ENCODE measurements at places on chromosomes 7 and 10.

DNA sequence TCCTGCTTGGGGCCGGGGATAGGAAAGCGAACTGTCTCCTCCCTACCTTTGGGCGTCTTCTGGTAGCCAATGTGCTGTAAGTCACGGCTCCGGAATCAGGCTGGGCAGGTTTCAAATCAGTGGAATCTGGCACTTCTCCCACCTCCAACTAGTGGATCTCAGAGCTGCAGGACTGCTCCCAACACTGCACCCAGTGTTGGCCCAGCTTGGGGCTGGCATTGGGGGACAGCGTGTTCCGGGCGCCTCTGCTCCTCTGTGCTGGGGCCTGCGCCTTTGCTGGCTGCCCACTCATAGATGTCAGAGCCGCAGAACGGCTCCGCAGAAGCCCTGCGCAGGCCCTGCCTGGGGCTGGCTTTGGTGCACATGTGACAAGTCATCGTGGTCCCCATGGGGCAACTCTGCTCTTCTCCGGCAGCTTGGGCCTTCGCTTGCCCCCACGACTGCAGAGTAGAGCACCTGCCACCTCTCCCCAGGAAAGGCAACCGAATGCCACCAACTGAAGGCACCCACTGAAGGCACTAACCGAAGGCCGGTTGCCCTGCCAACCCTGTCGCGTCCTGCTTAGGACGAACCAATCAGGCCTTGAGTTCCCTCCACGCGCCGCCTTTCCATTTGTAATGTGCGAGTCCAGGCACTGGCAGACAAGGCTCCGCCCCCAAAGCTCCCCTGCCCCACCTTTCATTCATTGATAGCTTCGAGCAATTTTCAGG lies 85.5 kb upstream of the ABI1 start:
- no peak for DNase-seq

DNA sequence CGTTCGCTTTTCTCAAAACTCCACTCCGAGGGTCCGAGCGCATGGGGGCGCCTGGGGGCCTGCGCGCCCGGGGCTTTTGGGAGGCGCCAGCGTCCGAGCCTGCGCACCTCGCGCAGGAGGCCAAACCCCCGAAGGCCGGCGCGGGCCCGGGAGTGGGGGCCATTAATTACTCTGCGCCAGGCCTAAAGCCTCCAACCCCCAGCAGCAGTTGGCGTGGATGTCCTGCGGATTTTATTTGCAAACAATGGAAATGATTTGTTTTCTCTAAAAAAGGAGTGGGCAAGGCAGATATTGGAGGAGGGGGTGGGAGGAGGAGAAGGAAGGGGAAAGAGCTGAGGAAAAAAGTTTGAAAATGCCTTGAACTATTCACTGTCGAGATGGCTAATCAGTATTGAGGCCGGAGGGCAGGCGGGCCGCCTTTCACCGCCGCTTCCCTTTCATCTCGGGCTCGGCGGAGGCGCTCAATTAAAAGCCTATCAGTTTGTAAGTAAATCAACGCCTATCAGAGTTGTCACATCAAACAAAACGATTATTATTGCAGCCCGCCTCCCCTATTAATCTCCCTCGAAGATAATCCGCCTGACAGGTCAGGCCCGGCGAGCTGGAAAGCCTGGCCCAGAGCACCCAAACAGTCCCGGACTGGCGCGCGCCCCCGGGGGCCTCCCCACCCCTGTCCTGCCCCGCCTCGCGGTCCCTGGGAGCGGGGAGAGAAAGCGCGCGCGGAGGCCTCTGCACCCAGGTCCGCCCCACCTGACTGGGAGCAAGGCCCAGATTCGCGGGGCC lies 3.4 kb upstream of the ZNF503 start:
- DNase-seq, result no peak

DNA sequence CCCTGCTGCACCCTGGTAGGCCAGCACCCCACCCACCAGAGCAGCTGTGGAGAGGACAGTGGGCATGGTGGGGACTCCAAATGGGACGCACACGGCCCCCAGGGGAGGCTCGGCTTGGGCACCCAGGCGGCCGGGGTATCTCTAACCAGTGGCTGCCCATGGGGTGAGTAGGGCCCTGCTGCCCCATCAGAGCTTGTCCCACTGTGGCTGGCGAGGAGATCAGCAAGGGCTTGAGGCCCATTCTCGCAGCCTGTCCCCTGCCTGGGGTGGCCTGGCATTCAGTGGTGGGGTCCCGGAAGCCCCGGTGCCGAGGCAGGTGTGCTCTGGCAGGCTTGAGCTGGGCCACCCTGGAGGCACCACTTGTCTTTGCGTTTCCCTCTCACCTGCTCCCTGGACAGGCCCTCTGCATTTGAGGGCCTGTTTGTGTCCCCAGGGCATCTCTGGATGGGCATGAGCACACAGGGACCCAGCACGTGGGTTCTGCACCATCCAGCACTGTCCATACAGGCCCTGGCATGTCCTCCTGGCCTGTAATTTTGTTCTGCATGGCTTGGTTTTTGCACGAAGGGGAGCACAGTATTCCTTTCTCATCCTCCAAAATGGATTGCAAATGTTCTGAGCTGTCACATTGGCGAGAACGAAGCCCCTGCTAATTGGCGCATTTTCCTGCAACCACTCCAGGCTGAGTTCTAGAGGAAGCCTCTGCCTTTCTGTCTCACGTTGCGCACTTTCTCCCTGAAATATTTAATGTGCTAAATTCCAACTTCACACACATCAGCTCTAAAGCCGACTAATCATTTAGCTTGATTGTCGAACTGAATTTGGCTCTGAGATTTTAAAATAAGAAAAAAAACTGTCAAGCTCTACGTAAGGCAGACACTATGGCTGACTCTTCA lies 27.2 kb downstream of the PWWP2B start:
- DNase-seq, result no peak

DNA sequence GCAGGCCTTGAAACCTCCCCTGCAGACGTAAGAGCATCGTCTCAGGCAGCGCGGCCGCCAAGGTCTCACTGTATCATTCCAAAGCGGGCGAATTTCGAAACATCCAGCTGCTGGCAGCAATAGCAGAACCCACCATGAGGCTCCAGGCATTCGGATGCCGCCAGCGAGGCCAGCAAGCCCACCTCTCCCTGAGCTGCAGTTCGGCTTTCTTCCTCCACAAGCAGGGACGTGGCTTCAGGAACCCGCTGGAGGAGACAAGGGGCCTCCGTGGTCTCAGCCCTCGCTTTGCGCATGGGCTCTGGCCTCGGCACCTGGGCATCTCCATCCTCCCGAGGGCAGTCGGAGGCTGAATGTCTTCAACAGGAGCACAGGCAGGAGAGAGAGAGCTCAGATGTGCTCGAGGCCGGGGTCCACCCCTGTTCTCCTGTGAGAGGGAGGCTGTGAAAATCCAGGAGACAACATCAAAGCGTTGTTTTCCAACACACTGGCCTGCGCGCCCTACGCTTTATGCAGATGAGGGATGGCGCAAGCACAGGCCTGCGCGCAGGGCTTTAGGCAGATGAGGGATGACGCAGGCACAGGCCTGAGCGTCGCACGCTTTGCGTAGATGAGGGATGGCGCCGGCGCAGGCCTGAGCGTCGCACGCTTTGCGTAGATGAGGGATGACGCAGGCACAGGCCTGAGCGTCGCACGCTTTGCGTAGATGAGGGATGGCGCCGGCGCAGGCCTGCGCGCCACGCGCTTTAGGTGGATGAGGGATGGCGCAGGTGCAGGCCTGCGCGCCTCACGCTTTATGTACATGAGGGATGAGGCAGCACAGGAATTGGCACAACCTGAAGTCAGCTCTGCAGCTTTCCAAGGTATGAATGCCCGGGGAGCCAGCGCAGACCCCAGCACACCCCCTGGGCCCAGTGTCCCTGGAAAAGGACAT lies 103.2 kb downstream of the WDR37 start:
- DNase-seq, result no peak

DNA sequence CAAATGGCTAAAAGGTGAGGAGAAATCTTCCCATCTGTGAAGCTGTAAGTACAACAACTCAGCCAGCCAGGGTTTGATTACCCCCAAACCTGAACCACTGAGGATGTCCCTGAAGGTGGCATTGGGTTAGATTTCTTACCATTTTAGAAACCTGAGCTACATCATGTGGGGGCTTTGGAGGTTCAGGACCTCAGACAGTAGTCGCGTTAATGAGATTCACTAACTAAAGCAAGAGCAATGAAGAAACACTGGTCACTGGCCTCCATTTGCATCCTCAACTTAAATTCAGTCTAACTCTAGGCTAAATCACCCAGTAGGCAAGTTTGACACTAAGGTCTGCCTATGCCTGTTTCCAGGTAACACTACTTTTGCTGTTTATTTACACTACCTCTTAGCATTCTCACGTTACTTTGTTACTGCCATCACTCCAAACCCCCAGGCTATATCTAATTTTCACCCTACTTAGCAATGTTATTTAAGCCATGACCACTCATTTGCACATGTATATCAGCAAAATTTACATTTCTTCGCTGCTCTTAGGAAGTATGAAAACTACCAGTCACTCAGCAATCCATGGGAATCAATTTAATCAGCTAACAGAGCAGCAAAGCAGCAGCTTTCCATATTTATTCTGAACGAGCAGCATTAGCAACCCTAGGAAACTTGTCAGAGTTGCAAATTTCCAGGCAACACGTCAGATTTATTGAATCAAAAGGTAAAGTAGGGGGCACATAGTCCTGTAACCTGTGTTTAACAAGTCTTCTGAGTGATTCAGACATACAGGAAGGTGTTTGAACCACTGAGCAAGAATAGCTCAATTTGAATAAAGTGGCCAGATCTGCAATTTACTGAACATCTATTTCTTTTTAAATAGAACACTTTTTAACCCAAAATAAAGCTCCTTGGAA lies 788.4 kb upstream of the SORCS1 start:
- no peak for DNase-seq

GRCh38 chr10:49312246-49312869 lies 13.4 kb downstream of the C10orf71 start:
- DNase-seq, result no peak

- DNase-seq, result peak; percentile 22
Measured at GRCh38 chr7:151408839-151409666, 785 bp downstream of the WDR86 start.

- no peak for DNase-seq
Measured at GRCh38 chr7:27030393-27031050, 65.3 kb downstream of the HOXA1 start.

DNA sequence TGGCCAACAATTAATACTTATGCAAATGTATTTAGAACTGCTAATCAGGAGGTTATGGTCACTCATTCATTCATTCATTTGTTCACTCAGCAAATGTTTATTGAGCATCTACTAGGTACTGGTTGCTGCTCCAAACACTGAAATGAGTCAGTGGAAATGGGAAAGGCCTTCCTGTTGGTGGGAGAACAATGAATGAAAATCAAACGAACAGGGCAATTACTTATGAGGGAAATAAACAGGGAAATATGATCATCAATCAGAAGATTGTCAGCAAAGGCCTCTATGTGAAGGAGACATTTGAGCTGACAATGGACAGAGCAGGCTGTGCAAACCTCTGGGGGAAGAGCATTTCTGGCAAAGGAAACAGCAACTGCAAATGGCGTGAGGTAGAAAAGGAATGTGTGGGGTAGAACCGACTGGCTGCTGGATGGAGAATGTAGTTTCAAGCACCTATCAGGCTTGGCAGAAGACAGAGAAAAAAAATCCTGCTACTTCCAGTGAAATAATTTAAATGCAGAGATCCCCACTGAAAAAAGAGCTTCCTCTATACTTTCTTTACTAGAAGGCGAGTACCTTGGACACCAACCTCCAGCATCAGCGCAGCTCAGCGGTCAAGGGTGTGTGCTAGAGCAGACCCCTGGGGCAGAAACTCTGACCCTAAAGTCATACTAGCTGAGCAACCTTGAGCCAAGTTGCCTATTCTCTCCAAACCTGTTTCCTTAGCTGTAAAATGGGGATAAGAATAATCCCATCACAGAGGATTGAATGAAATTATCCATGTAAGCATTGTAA lies 108.8 kb upstream of the EEPD1 start:
- DNase-seq, result no peak

- DNase-seq, result no peak
Measured at GRCh38 chr10:114720685-114721278, 62.7 kb upstream of the ABLIM1 start.

GRCh38 chr7:138755331-138755747 lies 42.5 kb upstream of the TMEM213 start:
- DNase-seq, result no peak

- DNase-seq, result no peak
Measured at GRCh38 chr10:44352316-44353127, 32.4 kb downstream of the CXCL12 start.

DNA sequence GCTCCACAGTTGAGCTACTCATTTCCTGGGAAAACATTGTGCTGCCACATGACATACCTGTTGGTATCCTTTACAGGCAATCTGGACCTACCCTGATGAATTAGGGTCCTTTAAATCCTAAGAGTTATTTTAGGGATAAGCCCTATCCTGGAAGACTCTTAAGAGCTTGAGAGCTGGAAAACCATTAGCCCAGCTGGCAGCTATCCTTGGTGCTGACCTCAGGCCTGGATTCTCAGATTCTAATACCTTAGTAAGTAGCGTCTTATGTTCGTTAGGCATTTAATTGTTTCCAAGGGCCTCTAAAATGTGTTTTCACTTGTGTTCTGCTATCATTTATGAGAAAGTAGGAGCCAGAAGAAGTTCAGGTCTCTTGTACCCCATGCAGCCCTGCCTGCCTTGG lies 93.0 kb upstream of the SORCS3 start:
- DNase-seq, result no peak

DNA sequence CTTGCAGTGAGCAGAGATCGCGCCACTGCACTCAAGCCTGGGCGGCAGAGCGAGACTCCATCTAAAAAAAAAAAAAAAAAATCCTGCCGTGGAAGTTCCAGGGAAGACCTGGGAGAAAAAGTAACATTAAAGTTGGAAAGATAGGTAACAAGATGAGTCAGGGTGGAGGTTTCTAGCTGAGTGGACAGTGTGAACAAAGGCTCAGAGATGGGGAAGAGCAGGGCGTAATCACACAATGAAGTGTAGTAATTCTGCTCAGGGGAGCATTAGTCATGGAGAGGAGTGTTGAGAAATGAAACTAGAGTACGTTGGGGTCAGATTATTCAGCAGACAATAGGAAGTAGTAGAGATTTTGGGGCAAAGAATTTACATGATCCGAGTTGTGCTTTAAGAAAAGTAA lies 21.6 kb upstream of the WASL start:
- peak; percentile 77 for DNase-seq

GRCh38 chr10:33235951-33236350 lies 98.5 kb downstream of the NRP1 start:
- DNase-seq, result no peak

GRCh38 chr7:93150200-93150835 lies 2.1 kb upstream of the SAMD9L start:
- no peak for DNase-seq

- DNase-seq, result no peak
Measured at GRCh38 chr10:19968745-19969144, 152.5 kb downstream of the PLXDC2 start.

DNA sequence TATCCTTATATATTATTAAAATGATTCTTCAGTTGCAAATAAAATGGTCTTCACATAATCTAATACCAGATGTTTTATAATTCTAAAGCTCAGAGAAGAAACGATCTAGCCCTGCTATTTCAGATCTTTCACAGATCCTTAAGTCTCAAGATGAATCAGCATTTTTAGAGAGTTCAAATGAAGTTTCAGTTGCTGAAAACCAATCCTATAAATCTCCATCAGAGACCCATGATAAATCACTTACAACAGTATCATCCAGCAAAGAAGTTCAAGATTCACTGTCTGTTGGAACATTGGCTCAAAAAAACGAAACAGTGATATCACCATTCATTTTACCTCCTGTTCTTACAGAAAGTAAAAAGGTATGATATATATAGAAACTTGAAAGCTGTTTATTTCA lies 137.0 kb downstream of the CCDC7 start:
- DNase-seq, result no peak

- DNase-seq, result peak; percentile 25
Measured at GRCh38 chr7:159017741-159018140, 126.9 kb downstream of the VIPR2 start.

- DNase-seq, result peak; percentile 11
Measured at GRCh38 chr7:35802102-35802466, 1.2 kb downstream of the SEPTIN7 start.

GRCh38 chr7:92751902-92752901 lies 84.2 kb downstream of the CDK6 start:
- DNase-seq, result no peak
